CD4-positive, CD25-positive, alpha-beta regulatory T cell (primary cell): ENCODE measurements at places on chromosomes 3 and 15. TPM values are rescaled to one million over a fixed set of nuclear protein-coding genes. Genes with fewer than 3 reads are reported as not detected.

- no peaks in the 10 kb centered on the region for H3K4me1 ChIP-seq
- H3K27ac ChIP-seq, result no peak overlapping the region
- no peak for DNase-seq
- H3K27me3 ChIP-seq, result no peaks in the 10 kb centered on the region
- peaks cover 2% of the 10 kb centered on the region for H3K36me3 ChIP-seq
These were observed 188.5 kb downstream of the GHSR start for GRCh38 chr3:172259726-172260248.

FOXB1 gene
- total RNA-seq, result 4.0 TPM

GRCh38 chr3:99646107-99646435, 7.7 kb downstream of the COL8A1 start:
- H3K4me1 ChIP-seq, result no peaks in the 10 kb centered on the region
- no peaks in the 10 kb centered on the region for H3K27me3 ChIP-seq
- H3K36me3 ChIP-seq, result no peaks in the 10 kb centered on the region
- no peak for DNase-seq
- H3K27ac ChIP-seq, result no peak overlapping the region
- H3K4me3 ChIP-seq, result no peak overlapping the region

ARPP21 gene
- total RNA-seq, result not detected

SLC9C1 gene
- not detected for total RNA-seq

CCR8 gene
- total RNA-seq, result 87.2 TPM

- no peak overlapping the region for H3K27ac ChIP-seq
- H3K4me3 ChIP-seq, result no peak overlapping the region
- H3K4me1 ChIP-seq, result no peaks in the 10 kb centered on the region
- no peak for DNase-seq
These were observed 81.7 kb downstream of the MSL2 start for GRCh38 chr3:136114421-136114820.

DNA sequence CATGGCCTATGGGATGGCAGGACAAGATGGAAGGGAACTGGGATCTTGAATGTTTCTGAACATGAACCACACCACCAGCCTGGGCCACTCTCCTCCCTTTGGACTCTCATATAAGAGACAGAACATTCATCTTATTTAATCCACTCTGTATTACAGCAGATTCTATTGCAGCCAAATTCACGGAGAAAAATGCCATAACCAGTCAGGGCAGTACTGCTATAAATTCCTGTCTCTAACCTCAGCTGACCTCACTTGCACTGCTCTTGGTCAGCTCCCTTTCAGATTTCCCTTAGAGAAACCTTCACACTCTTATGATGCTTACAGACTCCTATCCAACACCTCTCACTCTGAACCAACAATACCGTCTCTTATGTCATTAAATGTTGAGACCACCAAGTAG, 101.4 kb downstream of the RYK start:
- peaks cover 4% of the 10 kb centered on the region for H3K36me3 ChIP-seq
- no peaks in the 10 kb centered on the region for H3K27me3 ChIP-seq
- no peak overlapping the region for H3K4me3 ChIP-seq
- H3K27ac ChIP-seq, result no peak overlapping the region
- DNase-seq, result no peak

SCN11A gene
- total RNA-seq, result not detected
